D721Med (cell line): ENCODE measurements at places on chromosomes 5 and 9.

DNA sequence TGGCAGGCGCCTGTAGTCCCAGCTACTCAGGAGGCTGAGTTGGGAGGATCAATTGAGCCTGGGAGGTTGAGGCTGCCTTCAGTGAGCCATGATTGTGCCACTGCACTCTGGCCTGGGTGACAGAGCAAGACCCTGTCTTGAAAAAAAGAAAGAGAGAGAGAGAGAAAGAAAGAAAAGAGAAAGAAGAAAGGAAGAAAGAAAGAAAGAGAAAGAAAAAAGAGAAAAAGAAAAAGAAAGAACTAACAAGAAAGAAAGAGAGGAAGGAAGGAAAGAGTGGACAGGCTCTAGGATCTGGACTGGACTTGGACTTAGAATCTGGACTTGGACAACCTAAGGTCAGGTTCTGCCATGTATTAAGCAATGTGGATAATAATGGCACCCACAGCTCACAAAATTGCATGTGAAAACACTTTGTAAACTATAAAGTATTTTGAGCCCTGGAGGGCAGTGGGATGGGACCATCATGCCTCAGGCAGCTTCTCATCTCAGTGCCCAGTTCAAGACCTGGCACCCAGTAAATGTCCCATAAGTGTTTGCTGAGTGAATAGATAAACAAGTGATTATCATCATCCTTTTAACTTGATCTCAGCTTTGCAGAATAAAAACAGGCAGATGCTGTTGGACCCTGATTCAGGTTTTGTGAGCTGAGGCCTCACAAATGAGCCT lies 12.8 kb upstream of the PHF19 start:
- DNase-seq: no peak

GRCh38 chr5:145568581-145568980 lies 266.6 kb downstream of the PRELID2 start:
- no peak for DNase-seq

DNA sequence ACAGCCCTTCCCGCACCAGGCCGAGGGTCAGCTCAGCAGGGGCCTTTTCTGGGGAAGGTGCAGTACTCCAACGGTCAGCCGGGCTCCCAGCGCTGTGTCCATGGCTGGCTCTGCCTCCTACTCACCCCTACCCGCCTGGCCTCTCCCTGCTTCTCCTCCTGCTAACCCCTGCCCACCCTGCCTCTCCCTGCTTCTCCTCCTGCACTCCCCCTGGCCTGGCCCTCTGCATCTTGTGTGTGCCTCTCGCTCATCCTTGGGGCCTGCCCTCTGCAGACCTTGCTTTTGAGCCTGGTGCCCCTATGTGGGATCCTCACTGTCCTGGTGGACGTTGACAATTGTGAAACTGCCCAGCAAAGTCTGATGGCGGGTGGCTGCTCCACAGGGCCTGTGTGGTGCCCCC lies 274.6 kb upstream of the IRX2 start:
- DNase-seq: no peak

- DNase-seq: no peak
These were observed 365.5 kb downstream of the TMEM38B start for GRCh38 chr9:106059886-106060285.

DNA sequence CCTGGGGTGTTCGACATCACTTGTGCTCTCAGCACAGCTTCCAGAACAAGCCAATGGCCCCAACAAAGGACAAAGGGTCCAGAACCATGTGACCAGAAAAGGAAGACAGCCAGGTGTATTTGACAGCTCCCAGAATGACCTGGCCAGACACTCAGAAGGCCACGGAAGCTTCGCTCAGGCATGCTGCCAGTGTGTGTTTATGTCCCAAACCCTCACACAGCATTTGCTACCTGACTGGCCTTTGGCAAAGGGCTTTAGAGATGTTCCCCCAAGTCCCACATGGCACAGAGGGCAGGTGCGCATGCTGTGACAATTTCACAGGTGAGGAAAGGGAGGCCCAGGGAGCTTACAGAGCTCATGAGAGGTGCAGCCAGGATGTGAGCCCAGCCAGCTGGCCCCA lies 39.5 kb downstream of the MED10 start:
- no peak for DNase-seq

DNA sequence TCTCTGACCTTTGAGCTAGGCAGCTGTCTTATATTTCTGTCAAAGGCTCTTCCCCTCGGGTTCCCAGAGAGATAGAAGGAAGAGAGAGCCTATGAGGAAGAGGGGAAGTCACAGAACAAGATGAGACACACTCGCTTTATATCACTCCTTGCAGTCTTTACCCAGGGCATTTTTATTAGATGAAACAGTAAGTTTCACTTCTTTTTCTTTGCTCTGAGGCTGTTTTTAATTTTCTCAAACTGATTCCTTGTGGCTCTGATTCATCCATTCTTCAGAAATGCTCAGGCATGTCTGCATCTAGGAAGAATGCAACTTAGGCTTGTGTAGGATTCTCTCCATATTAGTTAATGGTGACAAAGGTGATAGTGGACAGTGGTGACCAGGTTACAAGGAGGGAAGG lies 132.9 kb upstream of the CHD1 start:
- no peak for DNase-seq

GRCh38 chr5:107861565-107861964 lies 190.8 kb upstream of the EFNA5 start:
- DNase-seq: no peak
